ENCODE measurements at places on chromosomes 5 and 9.
A peak's percentile ranks its signal among the peaks of the same experiment; 100 is the strongest.

DNA sequence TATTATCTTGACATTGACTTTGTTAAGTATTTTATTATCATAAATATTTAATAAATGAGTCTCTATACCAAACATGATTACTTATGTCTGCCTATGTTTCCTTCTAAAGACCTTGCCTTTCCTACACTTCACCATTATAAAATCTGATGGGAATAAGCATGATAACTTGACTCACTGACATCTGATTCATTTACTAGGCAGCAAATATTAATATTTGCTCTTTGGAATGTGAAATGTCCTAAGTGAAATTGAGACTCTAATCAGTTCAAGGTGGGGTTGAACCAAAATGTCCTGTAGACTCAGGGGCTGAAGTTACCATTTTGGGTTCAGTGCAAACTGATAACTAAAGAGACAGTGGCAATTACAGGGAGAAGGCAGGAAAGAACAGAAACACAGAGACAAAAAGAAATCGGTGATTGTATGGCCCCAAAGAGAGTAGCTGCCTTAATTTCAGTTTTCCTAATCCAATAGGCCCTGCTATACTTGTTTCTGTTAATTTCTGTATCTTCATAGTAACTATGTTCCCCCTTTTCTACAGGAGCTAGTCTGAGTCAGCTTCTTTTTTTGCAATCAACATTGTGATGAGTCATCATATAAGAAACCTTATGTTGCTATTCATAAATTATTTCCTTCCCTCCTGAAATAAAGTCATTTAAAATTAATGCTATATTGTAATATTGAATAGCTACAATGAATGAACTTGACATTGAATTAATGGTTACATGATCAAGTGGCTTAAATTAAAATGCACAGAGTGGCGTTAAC is 296.8 kb downstream of the PDE4D start:
- DNase-seq = no peak

DNA sequence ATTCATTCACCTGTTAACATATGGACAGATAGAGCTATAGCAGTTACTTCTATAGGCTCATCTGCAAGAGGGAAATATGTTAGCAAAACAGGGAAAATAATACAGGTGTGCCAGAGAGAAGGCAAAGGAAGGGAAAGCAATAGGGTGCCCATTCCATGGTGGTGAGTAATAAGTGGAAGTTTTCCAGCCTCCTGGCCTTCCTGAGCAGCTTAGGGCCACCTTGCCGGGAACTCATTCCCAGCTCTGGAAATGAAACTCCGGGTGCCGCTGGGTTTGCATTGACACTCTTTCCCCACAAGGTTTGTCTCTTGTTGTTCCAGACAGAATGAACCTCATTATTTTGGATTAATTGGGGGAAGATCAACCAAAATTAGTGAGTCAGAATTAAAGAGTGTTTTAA is 58.4 kb downstream of the SLC1A3 start:
- DNase-seq = no peak

- DNase-seq = no peak
Observed at GRCh38 chr9:2120926-2121689, 106.0 kb downstream of the SMARCA2 start.

GRCh38 chr9:98456156-98456613 is 200.7 kb upstream of the TBC1D2 start:
- no peak for DNase-seq

GRCh38 chr9:36217256-36217968 is 26.7 kb downstream of the CLTA start:
- no peak for DNase-seq

DNA sequence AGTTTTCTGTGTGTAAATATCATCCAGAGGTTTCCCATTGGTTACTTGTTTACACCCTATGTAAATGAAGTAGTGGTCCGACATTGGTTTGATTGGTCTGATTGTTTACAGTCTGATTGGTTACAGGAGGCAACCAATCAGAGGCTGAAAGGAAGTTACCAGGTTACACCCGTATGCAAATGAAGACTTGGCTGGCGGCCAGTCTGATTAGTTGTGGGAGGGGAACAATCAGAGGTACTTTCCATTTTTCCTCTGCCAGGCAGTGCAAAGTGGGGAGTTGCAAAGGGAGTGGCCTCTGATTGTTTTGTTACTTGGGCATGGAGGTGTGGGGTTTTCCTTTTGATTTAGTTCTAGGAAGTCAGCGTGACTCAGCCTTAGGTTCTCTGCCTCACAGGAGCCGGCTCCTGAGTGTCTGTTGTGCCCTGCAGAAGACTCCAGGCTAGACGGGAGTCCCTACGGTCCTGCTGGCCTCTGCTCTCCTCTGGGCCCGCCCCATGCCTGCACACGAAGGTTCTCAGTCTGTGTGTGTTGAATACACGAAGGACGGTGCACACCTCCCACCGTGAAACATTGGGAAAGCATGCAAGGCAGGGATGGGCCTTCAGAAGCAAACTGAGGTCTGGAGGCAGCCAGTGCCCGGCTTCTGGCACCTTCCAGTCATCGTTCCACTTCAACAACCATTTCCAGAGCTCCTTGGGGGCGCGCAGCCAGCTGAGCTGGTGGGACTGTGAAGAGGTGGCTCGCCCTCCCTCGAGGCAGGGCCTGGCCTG is 42.9 kb downstream of the OLFM1 start:
- DNase-seq = no peak

- DNase-seq = no peak
Observed at GRCh38 chr5:56545016-56545415, 270.3 kb upstream of the MAP3K1 start.

- DNase-seq = no peak
Observed at GRCh38 chr5:28324174-28324573, 1285.8 kb upstream of the CDH9 start.

DNA sequence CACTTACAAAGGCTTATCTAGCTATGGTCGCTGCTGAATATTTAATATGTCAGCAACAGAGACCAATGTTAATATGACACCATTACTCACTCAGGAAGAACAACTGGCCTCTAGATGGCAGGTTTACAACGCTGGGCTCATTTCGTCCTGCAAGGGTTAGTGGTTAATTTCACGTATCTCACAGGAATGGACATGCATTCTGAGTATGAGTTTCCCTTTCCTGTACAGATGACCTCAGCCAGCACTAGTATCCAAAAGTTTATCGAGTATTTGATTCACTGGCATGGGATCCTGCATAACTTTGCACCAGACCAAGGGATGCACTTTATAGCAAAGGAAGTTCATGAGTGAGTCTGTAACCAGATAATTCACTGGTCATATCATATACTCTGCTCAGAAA is 8.7 kb upstream of the TRPC7 start:
- DNase-seq = no peak

GRCh38 chr9:106588626-106589025 is 274.3 kb upstream of the ZNF462 start:
- DNase-seq = no peak

- no peak for DNase-seq
Observed at GRCh38 chr5:7676455-7676854, 174.5 kb downstream of the CFAP90 start.

DNA sequence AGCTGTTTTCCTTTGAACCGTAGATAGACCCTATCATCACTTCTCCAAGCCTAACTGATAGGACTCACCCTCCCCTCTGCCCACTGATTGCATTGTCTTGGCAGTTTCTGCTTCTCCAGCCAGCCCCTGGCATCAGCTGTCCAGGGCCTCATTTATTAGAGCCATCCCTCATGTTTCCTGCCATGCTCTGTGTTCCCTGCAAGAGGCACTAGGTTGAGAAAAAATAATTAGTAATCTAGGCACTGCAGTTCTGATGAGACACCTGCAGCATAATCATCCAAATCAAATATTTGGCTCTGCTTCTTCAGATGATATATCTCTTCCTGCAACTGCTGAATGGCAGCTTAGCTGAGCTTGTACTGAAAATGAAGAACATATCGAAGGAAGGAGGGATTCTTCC is 303.0 kb upstream of the TLE4 start:
- no peak for DNase-seq

DNA sequence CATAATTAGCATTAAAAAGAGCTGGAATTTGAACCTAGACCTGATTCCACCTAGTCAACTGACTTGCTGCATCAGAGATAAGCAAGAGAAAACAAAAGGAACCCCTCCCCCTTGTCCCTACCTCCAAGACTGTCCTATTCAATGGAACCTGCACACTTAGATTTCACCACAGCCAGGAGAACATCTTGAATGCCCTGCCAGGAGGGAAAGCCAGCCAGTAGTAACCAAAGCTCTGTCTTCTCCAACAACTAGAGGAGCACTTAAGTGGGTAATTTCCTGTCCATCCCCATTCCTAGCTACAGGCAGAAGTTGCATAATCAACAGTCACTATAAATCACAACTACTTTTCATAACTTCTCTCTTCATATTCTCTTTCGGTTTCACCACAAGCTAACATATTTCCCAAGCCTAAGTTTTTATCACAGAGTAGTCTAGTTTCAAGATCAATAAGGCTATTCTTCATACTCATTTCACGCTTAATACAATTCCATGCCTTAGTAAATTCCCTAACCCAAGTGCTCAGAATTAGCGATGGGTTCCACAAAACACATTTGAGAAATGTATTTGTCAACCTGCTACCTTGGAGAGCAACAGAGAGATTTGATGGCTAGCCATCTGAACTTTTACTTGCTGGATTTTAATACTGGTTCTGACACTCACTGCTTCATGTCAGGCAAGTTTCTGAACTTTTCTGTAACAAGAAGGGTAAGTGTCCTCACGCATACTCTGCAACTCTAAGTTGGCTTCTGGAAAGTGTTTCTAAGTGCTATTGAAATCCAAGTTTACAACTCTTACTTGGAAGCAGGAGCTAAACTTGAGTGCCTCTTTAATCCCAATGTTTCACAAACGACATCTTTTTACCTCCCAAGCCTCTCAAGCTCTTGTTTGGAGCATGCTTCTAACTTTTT is 2.0 kb downstream of the DENND1A start:
- no peak for DNase-seq

DNA sequence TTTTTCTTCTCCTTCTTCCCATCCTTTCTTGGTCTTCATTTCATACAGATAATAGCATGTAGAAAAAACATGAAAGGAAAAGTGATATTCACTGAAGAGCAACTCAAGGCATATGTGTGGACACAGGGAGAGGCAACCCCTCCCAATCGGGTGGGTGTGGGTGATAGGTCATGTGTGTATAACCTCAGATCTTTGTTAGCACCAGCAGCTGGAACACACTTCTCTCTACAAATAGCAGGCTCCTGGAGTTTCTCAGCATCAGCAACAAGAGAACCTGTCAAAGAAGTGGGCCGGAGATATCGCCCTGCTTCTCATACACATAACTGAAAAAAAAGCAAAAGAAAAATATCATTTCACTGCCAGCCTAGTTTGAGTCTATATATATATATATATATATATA is 426.4 kb downstream of the DTWD2 start:
- no peak for DNase-seq

DNA sequence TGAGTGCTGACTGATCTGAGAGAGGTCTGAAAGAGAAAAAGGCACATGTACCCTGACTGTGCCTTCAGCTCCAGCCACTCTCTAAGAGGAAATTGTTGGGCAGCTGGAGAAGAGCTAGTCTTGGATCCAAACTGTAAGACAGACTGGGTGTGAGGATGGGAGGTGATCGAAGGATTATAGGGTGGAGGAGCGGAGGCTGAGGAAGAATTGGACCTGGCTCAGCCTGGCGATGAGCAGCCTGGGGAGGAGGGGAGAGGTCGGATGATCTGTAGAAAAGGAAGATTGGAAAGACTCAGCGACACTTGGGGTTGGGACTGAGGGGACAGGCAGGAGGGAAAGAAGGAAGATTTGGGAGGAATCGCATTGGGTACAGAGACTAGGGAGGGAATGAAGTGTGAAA is 98.6 kb upstream of the SLC25A48 start:
- no peak for DNase-seq

GRCh38 chr5:150488519-150489359 is 19.2 kb upstream of the NDST1 start:
- DNase-seq = no peak

- peak; percentile 23 for DNase-seq
Observed at GRCh38 chr5:163504079-163504931, 1.1 kb upstream of the MAT2B start.

DNA sequence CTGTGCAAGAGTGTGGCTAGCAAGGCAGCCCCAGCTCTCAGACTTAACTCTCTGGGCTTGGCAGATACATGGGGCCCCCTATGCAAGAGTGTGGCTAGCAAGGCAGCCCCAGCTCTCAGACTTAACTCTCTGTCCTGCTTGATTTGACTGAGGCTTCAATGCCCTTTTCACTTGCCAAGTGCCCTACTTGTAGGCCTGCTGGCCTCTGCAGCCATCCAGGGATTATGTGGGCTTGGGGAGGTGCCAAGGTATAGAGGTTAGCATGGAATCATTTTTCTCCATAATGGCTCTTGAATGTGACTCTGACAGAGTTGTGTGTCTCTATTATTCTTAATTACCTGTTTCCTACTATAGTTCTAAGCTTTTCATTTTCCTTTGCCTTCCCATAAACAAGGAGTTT is 115.5 kb upstream of the RUSC2 start:
- no peak for DNase-seq

- DNase-seq = peak; percentile 33
Observed at GRCh38 chr5:16690243-16690852, 73.6 kb upstream of the RETREG1 start.

GRCh38 chr9:127563579-127563978 is 48.5 kb upstream of the STXBP1 start:
- DNase-seq = no peak

DNA sequence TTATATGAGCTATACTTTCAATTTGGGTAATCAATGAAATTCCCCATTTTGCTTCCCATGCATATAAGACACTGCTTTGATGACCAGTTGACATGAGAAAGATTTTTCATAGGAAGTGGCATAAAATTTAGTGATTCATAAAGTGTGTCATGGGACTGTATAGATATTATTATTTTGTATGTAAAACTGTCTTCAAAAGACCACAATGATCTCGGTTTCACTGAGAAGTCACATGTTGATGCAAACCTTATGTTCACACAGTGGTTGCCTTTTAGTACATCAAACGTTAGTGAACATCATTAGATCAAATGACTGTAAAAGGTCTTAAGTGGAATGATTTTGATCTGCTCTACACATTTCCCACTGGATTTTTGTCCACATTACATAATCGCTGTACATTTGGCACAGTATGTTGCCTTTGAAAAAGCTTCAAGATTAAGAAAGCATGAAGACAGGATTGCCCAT is 349.2 kb upstream of the MEF2C start:
- DNase-seq = no peak

DNA sequence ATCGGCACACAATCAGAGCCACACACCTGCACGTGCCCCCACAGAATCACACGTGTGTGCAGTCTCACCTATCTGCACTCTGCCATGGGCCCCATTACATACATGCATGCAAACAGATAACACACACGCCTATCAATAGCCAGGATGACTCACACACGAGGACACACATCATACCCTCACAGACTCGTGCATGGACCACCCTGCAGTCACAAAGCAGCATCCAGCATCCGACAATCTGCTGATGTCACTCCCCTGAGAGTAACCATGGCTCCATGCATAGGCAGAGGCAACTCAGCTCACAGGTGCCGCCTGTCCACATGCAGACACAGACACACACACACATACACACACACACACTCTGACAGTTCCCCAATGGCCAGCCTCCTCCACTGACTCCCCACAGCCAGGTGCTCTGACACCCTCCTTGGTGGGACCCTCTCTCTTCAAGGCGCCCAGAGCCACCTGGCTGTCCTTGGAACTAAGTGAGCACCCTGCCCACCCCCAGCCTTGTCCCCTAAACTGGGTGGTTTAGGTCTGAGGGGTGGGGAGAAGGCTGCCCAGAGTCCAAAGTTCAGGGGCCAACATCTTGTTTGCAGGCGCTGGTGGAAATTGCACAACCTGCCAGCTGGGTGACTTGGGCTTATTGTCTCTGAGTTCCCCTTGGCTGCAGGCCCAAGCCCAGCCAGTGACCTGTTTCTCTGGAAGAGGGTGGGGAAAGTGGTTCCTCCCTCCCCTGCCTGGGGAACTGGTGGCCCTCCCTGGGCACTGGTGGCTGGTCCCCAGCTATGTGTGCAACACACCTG is 34.6 kb upstream of the NEK6 start:
- no peak for DNase-seq

- DNase-seq = no peak
Observed at GRCh38 chr9:106321394-106322180, 541.4 kb upstream of the ZNF462 start.

All from nephron progenitor cell (in vitro differentiated cells).